ENCODE measurements at places on chromosomes 1 and 21.

- no peak for DNase-seq
These were observed 144.7 kb downstream of the GRIK3 start for GRCh38 chr1:36889478-36890226.

- no peak for DNase-seq
These were observed 308.3 kb upstream of the AJAP1 start for GRCh38 chr1:4346131-4346530.

DNA sequence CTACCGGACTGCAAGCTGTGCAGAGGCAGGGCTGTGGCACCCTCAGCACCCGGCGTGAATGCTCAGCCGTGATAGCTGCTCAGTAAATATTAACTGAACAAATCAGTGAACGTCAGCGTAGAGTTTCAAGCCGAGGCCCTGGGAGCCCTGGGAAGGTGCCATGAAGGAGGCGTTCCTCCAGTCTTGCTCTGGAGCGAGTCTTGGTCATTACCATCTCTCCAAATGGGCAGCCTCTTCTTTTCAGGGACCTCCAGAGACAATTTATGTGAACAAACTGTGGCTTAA lies 449.2 kb downstream of the CAMTA1 start:
- DNase-seq, result no peak

DNA sequence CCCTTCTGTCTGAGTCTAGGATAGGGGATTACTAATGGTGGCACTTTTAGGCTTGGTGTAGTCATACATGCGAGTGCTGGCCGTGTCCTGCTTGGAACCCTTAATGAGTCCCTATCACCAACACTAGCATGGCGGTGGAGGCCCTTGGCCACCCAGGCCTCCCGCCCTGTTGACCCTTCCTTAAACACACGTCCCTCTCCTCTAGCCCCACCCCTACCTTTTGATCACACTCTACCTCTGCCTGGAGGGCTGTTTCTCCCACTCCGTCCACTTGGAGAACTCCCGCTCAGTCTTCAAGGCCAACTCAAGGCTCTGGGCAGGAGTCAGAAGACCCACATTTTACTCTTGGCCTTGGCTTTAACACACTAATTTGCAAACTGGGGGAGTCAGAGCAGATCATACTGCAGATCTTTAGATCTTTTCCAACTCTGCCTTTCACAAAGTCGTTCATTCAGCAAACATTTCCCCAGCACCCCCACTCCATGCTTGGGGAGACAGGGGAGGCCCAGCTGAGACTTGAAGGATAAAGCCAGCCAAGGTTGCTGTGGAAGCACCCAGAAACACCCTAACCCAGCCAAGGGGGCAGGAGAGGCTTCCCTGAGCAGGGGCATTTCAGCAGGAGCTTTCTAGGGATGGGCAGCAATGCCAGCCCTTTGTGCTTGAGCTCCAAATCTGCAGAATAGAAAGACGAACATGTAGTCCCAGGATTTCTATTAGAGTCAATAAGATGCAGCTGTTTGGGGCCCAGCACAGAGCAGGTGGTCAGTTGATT lies 1.9 kb downstream of the PODN start:
- DNase-seq, result no peak

DNA sequence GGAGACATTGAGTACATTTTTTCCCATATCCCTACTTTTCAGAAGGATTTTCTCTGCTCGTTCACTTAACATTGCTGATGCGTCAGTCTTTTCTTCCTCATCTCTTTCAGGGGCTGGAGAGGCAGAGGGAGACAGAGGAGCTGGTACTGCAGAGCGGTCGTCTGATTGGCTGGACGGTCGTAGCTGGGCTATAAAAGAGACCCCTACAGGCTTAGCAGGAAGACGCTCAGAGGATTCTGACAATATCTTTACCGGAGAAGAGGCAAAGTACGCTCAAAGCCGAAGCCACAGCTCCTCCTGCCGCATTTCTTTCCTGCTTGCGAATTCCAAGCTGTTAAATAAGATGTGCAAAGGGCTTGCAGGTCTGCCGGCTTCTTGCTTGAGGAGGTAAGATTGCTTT lies at the start of gene RGS4:
RGS4 (plus strand) TSS at position 220 of the 400 bp plus-strand sequence; CDS start at position 344, 124 bp downstream.
- peak; percentile 89 for DNase-seq

DNA sequence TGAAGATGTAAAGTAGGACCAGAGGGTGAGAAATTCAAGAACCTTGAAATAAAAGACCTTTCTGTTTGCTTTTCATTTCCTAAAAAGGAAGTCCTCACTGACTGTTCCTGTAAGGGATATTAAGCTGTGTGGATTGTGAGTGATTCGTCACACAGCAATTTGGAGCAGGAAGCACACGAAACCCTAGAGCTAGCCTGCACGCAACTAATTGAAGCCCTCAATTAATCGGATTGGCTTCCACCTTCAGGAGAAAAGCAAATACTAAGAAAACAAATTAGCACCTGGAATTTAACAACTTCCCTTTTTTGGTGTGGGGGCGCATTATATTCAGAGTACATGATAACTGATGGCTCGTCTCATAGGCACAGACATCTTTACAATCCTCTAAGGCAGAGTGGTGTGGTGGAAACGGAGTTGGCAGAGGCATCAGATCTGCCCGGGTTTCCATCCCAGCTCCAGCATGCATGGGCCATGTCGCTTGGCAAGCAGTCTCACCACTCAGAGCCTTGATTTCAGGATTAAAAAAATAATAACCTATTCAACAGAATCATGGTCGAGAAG lies 95.2 kb downstream of the KCNJ15 start:
- DNase-seq, result peak; percentile 70

GRCh38 chr21:15050568-15051377 lies 14.0 kb downstream of the NRIP1 start:
- no peak for DNase-seq

DNA sequence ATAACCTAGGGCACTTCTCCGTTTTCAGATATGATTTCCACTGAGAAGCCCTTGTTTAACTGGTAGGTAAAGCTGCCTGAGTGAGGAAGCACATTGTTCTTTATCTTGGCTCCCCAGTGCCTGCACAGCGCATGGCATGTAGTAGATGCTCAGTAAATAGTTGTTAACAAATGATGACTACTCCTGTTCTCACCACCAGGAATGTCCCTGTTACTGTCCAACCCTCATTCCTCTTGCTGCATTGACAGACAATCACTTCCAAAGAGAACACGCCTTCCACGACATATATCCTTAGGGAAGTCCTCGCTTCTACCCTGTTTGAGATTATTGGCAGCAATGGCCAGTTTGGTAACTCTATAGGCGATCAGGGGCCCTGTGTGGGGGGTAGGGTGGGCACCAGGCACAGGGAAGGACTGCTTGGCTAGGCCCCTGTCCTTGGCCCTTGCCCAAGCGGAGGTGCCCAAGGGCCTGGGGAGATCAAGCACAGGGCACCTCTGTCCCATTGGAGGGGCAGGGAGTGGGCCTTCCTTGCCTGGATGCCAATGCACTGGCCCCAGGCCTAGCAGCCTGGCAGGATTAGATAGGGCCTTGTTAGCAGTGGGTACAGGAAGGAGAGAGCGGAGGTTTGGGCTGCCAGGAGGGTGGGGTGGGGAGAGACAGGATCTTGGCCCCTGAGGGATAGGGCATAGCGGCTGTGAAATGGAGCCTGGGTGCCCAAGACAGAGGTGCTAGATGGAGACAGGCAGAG lies 10.2 kb downstream of the NES start:
- no peak for DNase-seq

GRCh38 chr1:198088360-198089071 lies 68.3 kb upstream of the NEK7 start:
- no peak for DNase-seq

DNA sequence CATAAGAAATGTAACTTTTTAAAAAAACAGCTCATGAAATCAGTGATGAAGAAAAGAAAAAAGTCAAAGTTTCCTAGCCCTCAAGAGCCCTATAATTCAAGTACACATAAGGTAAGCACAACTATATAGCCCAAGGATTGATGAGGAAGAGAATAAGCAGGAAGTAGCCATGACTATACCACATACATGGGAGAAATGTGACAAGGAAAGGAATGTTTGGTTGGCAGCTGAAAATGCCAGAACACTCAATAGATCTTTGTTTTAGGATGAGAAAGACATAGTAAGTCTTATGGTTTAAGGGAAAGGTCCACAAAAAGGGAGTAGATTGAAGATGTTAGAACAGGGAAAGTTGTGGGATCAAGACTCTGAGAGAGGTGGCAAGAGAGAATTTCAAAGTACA lies 5.7 kb downstream of the DOCK7 start:
- no peak for DNase-seq

GRCh38 chr1:229231754-229232119 lies 39.2 kb upstream of the RAB4A start:
- no peak for DNase-seq

- no peak for DNase-seq
These were observed 67.8 kb upstream of the KLHDC7A start for GRCh38 chr1:18412882-18413353.

GRCh38 chr1:230126529-230127104 lies 59.6 kb downstream of the GALNT2 start:
- DNase-seq, result no peak

GRCh38 chr1:37922767-37923550 lies 23.9 kb downstream of the INPP5B start:
- no peak for DNase-seq

Measured in DMS153 (cell line).